ENCODE measurements at places on chromosomes 7 and 10. TPM values are rescaled to one million over a fixed set of nuclear protein-coding genes. Genes with fewer than 3 reads are reported as not detected.

DNA sequence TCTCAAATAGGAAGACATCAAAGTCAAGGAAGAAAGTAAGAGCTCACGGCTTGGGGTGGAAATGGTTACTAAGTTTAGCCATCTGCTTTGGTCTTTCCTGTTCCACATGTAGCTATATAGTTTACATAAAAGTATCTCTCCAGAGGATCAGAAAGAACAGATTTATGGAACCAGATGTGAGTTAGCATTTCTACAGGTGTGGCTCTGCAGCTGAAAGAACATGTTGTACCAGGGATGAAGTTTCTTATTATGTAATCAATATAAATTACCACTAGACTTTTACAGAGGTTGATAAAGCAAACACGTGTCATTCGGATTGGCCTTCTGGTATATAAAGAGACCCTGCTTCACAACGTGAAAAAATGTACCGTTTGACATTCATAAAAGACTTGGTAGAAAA, 19.9 kb downstream of the CALD1 start:
- no peak overlapping the region for H3K27ac ChIP-seq
- H3K27me3 ChIP-seq: no peaks in the 10 kb centered on the region
- DNase-seq: no peak
- H3K4me1 ChIP-seq: no peaks in the 10 kb centered on the region
- no peak overlapping the region for H3K4me3 ChIP-seq

GRCh38 chr7:87872346-87872745, 3.8 kb downstream of the SLC25A40 start:
- H3K36me3 ChIP-seq: no peaks in the 10 kb centered on the region
- no peak overlapping the region for H3K27ac ChIP-seq
- DNase-seq: no peak

DNA sequence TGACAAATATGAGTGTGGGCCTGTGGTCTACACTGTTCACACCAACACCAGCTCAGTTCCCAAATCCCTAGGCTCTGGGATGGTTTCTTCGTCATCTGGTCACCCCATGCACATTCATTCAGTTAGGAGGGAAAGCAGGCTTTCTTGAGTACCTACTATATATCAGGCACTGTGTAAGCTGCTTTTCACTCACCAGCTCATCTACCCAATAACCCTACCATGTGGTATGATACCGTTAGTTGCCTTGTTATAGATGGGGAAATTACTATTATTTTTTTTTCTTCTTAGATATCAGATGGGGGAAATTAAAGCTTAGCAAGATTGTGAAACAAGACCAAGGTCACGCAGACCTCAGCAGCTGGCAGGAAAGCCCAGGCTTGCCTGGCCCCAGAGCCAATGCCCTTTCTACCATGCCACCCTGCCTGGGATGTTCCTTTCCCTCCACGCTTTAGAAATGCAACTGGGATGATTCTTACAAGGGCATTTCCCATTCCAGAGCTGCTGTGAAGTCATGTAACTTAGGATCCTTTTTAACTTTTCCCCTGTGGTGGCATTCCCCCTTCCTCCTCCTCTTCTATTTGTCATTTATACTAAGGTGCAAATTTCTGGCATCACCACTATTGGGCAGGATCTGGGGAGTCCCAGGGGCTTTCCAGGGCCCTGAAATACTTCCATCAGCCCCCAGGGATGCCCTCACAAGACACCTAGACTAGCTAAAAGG, 93.1 kb upstream of the EFCAB10 start:
- no peak overlapping the region for H3K27ac ChIP-seq
- no peak for DNase-seq
- no peak overlapping the region for H3K4me3 ChIP-seq
- no peaks in the 10 kb centered on the region for H3K27me3 ChIP-seq

AKR1D1 gene
- total RNA-seq: not detected

GRCh38 chr7:100358027-100358856, at the start of gene PILRB:
PILRB (plus strand) TSS chr7:100358117; CDS start chr7:100358303, 186 bp downstream.
- H3K4me1 ChIP-seq: no peaks in the 10 kb centered on the region
- H3K4me3 ChIP-seq: no peak within 1 kb of the TSS

All from kidney (tissue), 22 donors.